ENCODE measurements at places on chromosomes 16 and 17. TPM values are rescaled to one million over a fixed set of nuclear protein-coding genes. Genes with fewer than 3 reads are reported as not detected.

- H3K4me1 ChIP-seq, result no peaks in the 10 kb centered on the region
- no peak overlapping the region for H3K4me3 ChIP-seq
- H3K27ac ChIP-seq, result no peak overlapping the region
- peak; percentile 38 for DNase-seq
- H3K36me3 ChIP-seq, result no peaks in the 10 kb centered on the region
These were observed 51.5 kb upstream of the MGAT5B start for GRCh38 chr17:76816590-76817135.

GRCh38 chr16:31488468-31489297 lies 5.8 kb downstream of the SLC5A2 start:
- no peaks in the 10 kb centered on the region for H3K27me3 ChIP-seq
- H3K36me3 ChIP-seq, result no peaks in the 10 kb centered on the region

GRCh38 chr17:29292992-29293889 lies 707 bp downstream of the NUFIP2 start:
- H3K36me3 ChIP-seq, result no peaks in the 10 kb centered on the region
- DNase-seq, result peak; percentile 73
- peak overlapping the region; percentile 72 for H3K4me3 ChIP-seq

GRCh38 chr16:68070806-68071517 lies 14.2 kb upstream of the NFATC3 start:
- H3K27me3 ChIP-seq, result no peaks in the 10 kb centered on the region
- peaks cover 29% of the 10 kb centered on the region for H3K4me1 ChIP-seq
- H3K27ac ChIP-seq, result no peak overlapping the region
- H3K4me3 ChIP-seq, result no peak overlapping the region
- H3K36me3 ChIP-seq, result no peaks in the 10 kb centered on the region

- peak; percentile 75 for DNase-seq
- H3K36me3 ChIP-seq, result no peaks in the 10 kb centered on the region
- H3K27me3 ChIP-seq, result no peaks in the 10 kb centered on the region
- H3K4me3 ChIP-seq, result no peak overlapping the region
- peak overlapping the region; percentile 24 for H3K27ac ChIP-seq
These were observed 4.0 kb upstream of the PERCC1 start for GRCh38 chr16:1426734-1427471.

GRCh38 chr16:89787365-89787805 lies 29.1 kb downstream of the FANCA start:
- no peaks in the 10 kb centered on the region for H3K4me1 ChIP-seq
- H3K36me3 ChIP-seq, result no peaks in the 10 kb centered on the region
- H3K4me3 ChIP-seq, result no peak overlapping the region
- H3K27ac ChIP-seq, result no peak overlapping the region

DNA sequence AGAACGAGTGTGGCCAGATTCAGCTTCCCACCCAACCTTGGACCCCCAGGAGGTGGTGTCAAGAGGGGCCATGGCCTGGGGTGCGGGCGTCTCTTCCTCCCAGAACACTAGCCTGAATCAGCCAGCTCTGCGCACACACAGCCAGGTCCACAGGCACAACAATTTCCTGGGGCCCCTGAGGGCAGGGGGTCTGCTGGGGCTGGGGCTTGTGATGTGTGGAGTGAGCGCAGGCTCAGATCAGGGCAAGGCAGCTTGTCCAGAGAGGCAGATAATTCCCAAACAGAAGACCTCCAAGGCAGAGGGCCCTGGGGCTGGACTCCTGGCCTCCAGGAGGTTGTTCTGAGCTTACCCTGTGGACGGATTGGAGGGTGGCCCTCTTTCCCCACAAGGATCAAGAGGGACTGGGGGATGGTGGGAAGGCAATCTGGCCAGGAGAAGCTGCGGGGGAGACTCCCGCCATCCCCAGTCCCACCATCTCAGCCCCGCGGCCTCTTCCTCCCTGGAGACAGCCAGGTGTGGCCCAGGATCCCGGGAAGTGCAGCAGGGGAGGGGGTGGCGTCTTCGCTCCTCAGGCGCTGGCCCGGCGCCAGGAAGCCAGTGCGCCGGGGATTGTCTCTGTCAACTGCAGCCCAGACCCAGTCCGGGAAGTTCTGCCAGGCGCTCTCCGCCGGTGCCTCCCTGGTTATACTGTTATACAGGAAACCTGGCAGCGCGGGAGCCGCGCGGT lies 52.0 kb upstream of the AMZ2 start:
- no peaks in the 10 kb centered on the region for H3K36me3 ChIP-seq
- no peak overlapping the region for H3K4me3 ChIP-seq
- peaks cover 38% of the 10 kb centered on the region for H3K4me1 ChIP-seq
- H3K27me3 ChIP-seq, result no peaks in the 10 kb centered on the region
- H3K27ac ChIP-seq, result no peak overlapping the region
- no peak for DNase-seq

NXN gene
- total RNA-seq, result 26.0 TPM

TRIM72 gene
- 0.55 TPM for total RNA-seq

LRRC75A gene
- 44.5 TPM for total RNA-seq

SLC13A2 gene
- total RNA-seq, result 0.93 TPM

NOD2 gene
- 4.1 TPM for total RNA-seq
